GM03348 (cell line): ENCODE measurements at places on chromosomes 11 and 22.
A peak's percentile ranks its signal among the peaks of the same experiment; 100 is the strongest.

- DNase-seq: no peak
Measured at GRCh38 chr11:14267861-14268635, 90.9 kb downstream of the RRAS2 start.

DNA sequence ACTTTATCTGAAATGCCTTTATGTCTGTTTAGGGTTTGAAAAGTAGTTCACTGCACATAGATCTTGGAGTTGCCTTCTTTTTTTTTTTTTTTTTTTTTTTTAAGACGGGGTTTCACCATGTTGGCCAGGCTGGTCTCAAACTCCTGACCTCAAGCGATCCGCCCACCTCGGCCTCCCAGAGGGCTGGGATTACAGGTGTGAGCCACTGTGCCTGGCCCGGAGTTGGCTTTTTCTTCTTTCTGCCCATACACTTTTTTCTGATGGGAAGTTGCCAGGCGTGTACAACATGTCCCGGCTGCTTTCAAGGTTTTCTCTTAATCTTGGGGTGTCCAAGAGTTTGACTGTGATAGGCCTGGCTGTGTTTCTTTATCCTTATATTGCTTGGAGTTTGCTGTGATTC is 12.9 kb upstream of the GNB1L start:
- no peak for DNase-seq

GRCh38 chr11:113778111-113778910 is 1.3 kb upstream of the CLDN25 start:
- DNase-seq: peak; percentile 32

DNA sequence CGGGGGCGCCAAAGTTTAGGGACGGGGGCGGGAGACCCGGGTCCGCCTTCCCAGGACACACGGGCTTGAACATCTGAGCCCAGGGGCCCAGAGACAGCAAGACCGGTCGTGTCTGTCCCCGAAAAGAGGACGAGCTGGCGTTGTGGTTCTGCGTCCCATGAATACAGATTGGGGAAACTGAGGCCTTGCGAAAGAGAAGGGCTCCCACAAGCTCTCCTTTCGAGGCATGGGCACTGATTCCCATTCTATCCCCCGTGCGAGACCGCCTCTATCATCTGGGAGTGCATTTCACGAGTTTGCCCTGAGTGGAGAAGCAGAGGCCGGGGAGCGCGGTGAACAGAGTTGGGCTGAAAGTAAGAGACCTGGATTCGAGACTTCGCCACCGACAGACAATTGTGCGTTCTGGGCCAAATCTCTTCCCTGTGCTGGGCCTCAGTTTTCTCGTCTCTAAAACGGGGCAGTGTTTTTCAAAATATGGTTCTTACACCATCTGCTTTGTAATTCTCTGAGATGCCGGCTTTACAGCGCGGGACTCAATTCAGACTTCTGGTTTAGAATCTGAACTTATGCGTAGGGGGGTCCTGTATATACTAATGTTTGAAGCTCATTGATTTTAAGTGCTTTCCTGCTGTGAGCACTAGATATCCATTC is 471 bp downstream of the RNF185 start:
- peak; percentile 49 for DNase-seq

DNA sequence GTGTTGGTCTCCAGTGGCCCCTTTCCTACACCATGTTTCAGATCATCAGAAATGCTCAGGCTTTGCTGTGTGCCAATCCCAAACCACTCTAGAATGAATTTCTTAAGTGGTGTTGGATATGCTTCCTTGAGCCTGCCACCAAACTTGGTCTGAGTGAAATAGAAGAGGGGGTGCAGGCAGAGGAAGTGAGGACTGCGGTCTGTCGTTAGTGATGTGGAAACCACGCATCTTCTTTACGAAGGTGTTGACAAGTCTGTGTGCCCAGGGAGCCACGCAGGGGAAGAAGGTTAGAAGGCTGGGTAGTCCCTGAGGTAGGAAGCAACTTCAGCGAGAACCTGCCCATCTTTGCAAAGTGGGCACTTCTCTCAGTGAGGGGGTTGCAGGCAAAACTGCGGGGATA is 187.4 kb upstream of the NAV2 start:
- no peak for DNase-seq

- no peak for DNase-seq
Measured at GRCh38 chr22:17172029-17172833, 13.2 kb upstream of the HDHD5 start.

- DNase-seq: no peak
Measured at GRCh38 chr22:24093855-24094254, 82.8 kb downstream of the CABIN1 start.

GRCh38 chr11:124970925-124971324 is 16.9 kb downstream of the CCDC15 start:
- DNase-seq: peak; percentile 16

GRCh38 chr11:110629594-110629993 is 82.6 kb downstream of the ARHGAP20 start:
- no peak for DNase-seq

DNA sequence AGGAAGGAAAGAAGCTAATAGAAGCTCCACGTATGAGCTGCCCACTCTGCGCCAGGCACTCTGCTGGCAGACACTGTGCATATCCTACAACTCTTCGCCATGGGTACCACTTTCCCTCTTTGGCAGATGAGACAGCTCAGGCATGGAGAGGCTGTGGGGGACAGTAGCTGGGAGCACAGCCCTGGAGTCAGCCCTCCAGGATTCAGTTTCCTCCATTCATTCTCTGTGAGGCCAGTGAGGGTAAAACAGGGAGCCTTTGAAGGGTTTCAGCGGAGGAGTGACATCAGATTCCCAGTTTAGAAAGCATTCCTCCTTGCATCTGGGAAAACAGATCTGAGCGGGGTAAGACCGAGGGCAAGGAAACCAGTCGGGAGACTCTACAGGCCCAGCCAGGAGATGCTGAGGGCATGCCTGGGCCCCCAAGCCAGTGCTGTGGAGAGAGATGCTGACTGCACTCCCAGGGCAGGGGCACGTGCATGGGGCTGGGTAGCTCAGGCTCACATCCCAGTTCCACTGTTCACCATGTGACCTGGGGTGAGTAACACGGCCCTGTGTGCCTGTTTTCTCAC is 58.3 kb upstream of the EMID1 start:
- no peak for DNase-seq

GRCh38 chr22:27482402-27482801 is 319.2 kb downstream of the MN1 start:
- DNase-seq: no peak

DNA sequence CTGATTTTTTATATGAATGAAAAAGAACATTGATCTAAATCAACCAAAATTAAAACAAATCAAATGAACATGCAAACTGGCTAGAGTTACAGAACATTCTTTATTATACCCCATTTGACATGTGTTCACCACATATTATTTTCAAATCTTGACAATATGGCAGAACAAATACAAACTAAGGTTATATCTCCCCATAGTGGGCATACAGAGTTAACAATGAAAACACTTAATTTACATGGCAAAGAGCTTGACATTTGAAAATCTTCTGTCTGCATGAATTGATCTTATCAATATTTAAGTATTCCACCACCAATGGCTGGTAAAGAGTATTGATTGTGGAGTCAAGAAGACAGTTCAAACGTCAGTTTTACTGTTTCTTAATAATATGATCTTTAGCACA is 197.9 kb upstream of the ANO3 start:
- DNase-seq: no peak

- peak; percentile 86 for DNase-seq
Measured at GRCh38 chr11:122367809-122368231, 251.8 kb upstream of the BLID start.

- no peak for DNase-seq
Measured at GRCh38 chr22:49986325-49986724, 25.8 kb downstream of the PIM3 start.

GRCh38 chr11:119713359-119714040 is 15.5 kb downstream of the NECTIN1 start:
- DNase-seq: no peak

GRCh38 chr11:120810251-120810650 is 213.7 kb upstream of the TBCEL start:
- DNase-seq: no peak

DNA sequence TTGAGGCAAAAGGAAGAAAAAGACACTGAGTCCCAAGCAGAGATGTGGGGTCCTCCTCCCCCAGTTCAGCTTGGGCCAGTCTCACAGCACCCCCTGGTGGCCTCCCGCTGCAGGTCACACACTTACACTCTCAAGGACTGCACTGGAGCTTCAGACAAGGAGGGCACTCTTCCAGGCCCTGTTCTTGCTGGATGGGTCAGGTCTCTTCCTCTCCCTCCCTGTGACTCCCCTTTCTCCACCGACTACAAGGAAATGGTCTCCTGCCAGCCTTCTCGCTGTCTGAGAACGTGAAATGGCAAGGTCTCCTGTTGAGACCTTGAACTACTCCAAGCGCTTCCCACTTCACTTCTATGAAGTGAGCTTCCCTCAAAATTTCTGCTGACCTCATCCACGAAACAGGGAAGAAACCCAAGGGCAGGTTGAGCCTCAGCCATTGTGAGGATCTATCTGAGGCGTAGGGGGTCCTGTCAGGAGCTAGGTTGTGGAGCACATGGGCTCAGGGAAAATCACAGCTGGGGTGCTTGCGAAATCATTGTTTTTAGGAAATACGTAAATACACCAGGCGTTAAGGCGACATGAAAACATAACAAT is 11.2 kb upstream of the IGLL1 start:
- peak; percentile 82 for DNase-seq

DNA sequence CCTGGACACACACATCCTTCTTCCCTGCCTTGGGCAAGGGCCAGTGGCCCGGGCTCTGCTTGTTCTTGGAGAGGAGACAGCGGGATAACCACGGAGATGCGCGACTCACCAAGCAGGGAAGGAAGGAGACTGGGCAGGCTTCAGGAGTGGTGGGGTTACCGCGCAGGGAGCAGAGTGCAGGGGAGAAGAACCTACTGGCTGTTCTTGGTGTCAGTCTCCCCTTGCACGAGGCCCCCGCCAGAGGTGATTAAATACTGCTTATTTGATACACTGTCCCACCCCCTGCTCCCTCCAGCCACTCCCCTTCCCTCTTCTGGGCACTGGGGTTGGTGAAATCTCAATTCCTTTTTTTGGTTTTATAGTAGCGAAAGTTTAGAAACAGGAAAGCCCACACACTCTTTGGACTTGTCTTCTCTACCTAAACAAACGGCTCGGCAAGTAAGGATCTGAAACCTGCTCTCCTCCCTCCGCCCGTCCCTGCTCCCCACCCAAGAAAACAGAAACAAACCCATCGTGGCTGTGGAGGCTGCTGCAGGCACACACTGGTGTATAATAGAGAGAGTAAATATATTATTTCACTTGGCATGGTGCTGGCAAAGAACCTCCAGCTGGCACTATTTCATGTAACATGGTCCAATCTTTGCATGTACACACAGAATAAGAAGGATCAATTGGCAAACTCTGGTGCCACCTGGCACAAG is 10.8 kb downstream of the LARGE2 start:
- no peak for DNase-seq

GRCh38 chr22:49244466-49245420 is 582.9 kb downstream of the BRD1 start:
- no peak for DNase-seq

DNA sequence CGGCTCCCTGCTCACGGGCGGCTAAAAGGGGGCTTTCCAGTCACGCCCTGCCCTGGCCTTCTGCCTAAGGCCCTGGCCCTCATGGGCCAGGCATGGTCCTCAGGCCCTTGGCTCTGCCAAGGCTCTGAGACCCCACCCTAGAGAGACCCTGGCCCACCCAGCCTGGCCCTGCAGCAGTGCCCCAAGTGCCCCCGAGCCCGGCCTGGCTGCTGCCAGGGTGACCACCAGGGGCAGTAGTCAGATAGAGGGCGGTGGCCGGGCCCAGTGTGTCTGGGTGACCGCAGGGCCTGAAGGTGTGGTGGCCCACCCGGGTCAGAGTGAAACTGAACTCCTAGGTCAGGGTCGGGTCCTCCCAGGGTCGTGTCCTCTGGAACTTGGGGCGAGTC is 29.4 kb upstream of the CCDC188 start:
- DNase-seq: no peak

GRCh38 chr11:73236854-73237253 is 18.8 kb downstream of the P2RY2 start:
- DNase-seq: peak; percentile 52
